ENCODE measurements at places on chromosomes 7 and 10.
A peak's percentile ranks its signal among the peaks of the same experiment; 100 is the strongest.

DNA sequence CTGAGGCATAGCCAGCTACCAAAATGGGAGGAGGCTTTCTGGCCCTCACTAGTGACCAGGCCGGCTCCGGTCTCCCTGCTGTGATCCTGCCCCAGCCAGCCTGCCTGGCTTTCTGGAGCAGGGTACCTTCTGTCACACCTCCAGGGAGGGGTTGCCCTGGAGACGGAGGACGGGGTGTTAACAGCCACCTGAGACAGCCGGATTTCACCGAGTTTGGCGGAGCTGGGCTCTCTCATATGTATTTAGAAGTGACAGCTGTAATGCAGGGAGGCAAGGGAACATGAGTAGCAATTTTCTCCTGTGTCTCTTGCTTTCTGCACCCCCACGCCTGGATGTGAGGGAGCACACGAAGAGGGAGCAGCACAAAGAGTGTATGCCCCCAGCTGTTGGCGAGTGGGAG, 473.3 kb downstream of the PLXNA4 start:
- no peak for DNase-seq

GRCh38 chr10:116053910-116054309, 219.1 kb downstream of the GFRA1 start:
- no peak for DNase-seq

DNA sequence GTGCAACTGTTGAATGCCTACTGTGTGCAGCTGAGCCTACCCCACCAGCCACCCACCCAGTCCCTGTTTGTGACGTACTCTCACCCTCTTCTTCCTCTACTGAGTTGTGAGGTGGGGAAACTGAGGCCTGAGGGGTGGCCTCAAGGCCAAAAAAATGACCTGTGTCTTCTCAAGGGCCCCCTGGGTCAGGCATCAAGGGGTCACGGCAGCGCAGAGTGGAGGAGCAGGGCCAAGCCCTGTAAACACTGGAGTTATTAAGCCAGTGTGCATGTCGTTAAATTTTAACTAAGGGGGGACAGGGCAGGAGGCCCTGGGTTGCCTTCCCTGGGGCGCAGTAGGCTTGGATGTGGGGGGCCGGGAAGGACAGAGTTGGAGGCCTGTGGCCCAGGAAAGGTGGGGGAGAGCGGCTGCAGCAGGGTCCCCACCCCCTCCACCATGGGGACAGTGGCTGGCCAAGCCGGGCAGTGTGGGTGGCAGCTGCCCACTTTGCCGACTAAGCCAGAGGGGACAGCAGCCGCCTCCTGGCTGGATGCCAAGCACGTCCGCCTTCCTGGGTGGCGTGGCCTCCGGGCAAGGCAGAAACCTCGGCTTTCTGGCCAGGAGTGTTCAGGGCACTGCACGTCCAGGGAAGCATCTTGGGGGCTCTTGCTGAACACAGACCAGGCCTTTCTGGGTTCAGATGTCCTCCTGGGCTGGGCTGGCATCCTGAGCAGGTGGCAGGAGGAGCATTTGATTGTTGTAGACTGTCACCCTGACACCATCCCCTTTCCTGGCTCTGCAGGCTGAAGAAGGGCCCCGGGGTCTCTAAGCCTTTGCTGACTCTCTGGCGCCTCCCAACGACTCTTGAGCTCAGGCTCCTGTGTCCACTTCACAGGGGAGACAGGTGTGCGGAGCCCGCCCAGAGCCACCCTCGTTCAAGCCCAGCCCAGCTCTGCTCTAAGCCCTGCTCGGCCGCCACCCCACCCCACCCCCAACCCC, 1.9 kb downstream of the SLC29A4 start:
- no peak for DNase-seq

DNA sequence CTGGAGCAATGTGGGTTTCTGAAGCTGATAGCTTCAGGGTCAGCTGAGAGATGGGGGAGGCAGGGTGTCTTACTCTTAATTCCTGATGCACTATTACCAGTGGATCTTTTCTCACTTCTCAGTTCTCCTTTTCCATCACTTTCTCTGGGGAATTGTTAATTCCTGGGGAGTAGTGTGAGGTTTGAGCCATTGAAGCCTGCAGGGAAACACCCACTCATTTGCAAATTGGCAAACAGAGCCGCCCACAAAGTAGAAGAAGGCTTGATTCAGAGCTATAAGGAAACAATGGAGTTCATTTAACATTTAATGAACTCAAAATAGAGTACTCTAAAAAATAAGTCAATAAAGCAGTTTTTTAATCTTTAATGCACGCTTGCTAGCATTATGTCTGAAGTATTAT, 4.3 kb upstream of the TECTB start:
- no peak for DNase-seq

- DNase-seq: peak; percentile 83
These were observed 1254.6 kb upstream of the CELF2 start for GRCh38 chr10:9762966-9763656.

- no peak for DNase-seq
These were observed 97.8 kb upstream of the PODXL start for GRCh38 chr7:131654249-131654558.

GRCh38 chr10:8392216-8392615, 337.7 kb downstream of the GATA3 start:
- no peak for DNase-seq

- DNase-seq: no peak
These were observed 1.3 kb downstream of the CUTC start for GRCh38 chr10:99733366-99733765.

GRCh38 chr10:110094786-110095185, 87.0 kb downstream of the ADD3 start:
- no peak for DNase-seq

GRCh38 chr10:66723608-66724400, 202.0 kb upstream of the LRRTM3 start:
- no peak for DNase-seq

DNA sequence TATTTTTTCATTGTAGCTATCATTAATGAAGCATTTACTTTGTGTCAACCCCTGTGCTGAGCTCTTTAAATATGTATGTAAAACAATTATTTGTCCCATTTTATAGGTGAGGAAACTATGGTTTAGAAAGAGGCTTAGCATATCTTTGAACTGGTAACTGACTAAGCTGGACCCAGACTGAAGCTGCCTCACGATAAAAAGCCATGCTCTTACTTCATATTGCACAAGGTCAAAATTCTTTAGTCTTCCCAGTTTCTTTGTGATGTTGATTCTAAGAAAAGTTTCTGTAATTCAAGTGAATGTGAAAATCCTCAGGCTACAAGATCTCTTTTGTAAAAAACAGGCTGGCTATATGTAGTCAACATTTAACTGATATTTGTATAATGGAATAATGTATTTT, 46.6 kb upstream of the SLC16A12 start:
- no peak for DNase-seq

DNA sequence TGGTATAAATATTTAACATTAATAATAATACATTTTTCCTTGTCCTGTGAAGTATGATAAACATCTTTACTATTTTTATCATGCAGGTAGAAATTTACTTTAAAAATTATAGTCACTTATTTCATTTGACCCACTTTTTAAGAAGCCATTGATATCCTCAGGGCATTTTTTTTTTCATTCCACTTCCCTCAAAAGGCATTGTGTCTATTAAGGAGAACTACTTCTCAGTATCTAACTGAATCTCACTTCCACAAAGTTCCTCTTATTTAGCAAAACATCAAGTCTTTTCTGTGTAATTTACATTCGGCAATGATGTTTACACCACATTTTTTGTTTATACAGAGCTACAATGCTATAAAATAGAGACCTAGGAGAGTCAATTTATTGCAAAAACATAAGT, 388.2 kb upstream of the AKR1E2 start:
- no peak for DNase-seq

- no peak for DNase-seq
These were observed 110.2 kb downstream of the CPXM2 start for GRCh38 chr10:123781324-123781900.

GRCh38 chr7:158460665-158461064, 127.0 kb downstream of the PTPRN2 start:
- no peak for DNase-seq

DNA sequence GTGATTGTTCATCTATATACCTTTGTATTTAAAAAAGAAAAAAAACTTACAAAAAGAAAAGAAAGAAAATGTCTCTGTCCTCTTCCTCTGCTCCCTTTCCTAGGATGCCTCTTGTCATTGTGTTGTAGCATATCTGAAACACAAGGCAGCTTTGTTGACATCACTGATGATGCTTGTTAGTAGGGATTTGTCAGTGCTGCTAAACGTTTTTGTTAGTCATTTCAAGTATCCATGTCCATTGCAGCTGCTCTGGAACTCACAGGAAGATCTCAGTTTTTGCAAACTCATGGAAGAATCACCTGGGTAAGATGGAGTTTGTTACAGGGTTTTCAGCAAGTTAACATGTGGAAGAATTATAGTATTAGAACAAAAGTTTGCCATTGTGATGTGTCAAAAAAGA, 123.6 kb downstream of the CCSER2 start:
- DNase-seq: no peak

DNA sequence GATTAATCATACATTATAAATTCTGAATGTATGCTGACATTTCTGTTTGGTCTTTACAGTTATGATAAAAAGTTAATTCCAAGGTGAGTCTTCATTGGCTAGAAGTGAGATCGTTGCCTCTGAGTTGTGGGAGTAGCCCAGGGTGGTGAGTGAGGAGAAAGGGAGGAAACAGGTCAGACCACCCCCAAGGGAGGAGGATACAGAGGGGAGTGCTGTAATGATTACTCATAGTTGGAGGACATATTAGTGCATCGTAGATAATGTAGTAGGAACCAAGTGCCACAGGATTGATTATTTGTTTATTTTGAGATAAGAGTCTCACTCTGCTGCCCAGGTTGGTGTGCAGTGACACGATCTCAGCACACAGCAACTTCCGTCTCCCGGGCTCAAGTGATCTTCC, 672.2 kb downstream of the INHBA start:
- DNase-seq: no peak

- no peak for DNase-seq
These were observed 131.3 kb downstream of the WDR11 start for GRCh38 chr10:120982507-120982906.

DNA sequence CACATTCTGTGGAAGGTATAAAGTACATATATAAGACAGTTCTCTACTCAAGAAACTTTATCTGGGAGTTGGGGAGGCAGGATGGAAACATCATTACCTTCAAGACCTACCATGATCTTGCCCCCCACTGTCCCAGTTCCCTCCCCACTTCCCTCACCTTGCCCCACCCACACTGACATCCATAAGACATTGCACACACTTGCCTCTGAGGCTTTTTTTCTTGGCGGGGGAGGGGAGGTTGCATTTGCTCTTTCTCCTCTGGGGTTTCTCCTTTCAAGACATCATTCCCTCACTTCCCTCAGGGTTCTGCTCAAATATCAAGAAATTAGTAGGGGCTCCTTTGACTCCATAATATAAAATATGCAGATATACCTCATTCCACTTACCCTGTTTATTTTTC, 276.0 kb downstream of the ARL4A start:
- no peak for DNase-seq

DNA sequence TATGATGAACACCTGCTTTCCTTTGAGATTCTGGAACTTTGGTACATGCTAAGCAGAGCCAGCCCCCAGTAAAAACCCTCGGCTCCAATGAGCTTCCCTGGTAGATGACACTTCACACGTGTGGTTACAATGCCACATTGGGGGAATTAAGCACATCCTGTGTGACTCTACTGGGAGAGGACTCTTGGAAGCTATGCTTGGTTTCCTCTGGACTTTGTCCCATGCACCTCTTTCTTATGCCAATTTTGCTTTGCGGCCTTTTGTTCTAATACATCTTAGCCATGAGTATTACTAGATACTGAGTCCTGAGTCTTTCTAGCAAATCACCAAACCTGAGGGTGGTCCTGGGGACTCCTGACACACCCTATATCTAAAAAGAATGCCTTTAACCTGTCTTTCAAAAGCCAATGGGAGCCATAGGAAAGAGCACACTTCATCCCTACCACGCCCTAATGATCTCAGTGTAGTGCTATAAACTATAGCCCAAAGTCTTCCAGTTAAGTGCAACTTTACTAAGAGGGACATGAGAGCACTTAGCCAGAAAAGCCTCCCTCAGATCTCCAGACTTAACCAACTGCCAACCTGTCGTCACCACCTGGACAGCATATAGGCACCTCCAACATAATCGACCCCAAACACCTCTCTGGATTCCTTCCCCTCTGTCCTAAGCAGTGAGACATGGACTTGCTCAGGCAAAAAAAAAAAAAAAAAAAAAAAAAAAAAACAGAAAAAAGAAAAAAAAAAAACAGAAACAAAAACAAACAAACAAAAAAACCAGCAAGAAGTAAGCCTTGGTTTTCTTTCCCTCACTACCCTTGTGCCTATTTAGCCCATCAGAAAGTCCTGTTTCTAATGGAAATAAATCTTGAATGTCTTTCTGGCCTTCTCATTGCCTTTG, 37.4 kb downstream of the CCDC6 start:
- DNase-seq: no peak

DNA sequence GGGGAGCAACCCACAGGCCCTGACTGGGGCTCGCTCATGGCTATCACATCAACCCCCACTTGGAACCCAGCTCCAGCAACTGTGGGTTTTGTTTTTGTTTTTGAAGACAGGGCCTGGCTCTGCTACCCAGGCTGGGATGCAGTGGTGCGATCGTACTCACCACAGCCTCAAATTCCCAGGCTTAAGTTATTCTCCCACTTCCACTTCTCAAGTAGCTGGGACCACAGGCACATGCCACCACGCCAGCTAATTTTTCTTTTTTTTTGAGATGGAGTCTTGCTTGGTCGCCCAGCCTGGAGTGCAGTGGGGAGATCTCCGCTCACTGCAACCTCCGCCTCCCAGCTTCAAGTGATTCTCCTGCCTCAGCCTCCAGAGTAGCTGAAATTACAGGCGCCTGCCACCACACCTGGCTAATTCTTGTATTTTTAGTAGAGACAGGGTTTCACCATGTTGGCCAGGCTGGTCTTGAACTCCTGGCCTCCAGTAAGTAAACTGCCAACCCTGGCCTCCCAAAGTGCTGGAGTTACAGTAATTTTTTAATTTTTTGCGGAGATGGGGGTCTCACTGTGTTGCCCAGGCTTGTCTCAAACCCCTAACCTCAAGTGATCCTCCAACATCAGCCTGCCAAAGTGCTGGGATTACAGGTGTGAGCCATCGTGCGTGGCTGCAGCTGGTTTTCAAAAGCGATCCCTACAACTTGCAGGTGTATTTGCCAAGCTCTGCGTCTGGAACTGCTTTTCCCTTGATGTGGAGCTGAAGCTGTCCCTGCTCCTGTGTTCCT, 228.7 kb downstream of the SKIDA1 start:
- DNase-seq: no peak

GRCh38 chr10:133343558-133343957, 3.6 kb upstream of the PRAP1 start:
- DNase-seq: no peak

- peak; percentile 44 for DNase-seq
These were observed 270.7 kb upstream of the IGFBP3 start for GRCh38 chr7:46191776-46192175.

DNA sequence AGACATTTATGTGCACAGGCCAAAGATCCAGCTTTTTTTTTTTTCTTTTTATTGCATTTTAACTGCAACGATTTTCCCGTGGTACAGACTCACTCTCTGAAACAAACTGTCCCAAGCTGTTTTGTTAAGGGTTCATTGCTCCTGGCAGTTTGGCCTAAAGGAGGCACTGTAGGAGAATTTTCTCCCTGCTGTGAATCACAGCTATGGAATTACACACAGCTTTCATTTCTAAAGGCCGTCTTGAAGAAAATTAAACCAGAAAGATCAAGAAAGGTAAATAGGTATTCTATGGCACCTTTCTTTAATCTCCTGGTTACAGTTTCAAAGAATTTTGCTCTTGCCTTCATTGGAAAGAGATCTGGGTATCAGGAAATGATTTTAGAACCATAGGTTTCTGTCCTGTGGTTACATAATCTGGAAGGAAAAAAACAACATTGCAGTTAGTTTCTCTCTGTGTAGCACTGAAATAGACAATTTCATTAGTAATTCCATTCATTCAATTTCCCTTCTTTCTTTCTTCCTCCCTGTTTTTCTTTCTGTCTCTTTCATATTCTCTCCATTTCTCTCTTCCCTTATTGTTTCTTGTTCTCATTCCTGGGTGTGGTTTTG, 51.2 kb downstream of the PDK4 start:
- DNase-seq: peak; percentile 26

All from non-pigmented ciliary epithelial cell (primary cell).